Stimulated activated CD8-positive, alpha-beta memory T cell treated with anti-CD3 and anti-CD28 coated beads, Interleukin-2, amount 100 ng/mL, for 48 hours (primary cell): ENCODE measurements at places on chromosomes 6 and 20.
A peak's percentile ranks its signal among the peaks of the same experiment; 100 is the strongest.

DNA sequence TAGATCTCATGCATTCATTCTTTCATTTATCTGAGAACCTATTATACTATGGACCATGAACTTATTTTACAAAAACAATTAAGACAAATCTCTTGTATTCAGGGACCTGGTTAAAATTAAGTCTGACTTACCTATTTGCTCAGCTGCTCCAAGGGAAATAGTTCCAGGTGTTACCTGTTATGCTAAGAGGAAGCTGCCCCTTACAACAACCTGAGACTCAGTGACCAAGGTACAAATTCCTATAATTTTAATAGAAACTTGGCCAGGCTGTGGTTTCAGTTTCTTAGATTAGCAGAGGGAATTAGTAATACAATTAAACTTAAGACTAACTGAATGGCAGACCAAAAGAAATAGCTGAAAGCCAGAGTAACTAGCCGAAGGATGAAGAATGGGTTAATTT lies 48.2 kb upstream of the GMPR start:
- no peak for DNase-seq

DNA sequence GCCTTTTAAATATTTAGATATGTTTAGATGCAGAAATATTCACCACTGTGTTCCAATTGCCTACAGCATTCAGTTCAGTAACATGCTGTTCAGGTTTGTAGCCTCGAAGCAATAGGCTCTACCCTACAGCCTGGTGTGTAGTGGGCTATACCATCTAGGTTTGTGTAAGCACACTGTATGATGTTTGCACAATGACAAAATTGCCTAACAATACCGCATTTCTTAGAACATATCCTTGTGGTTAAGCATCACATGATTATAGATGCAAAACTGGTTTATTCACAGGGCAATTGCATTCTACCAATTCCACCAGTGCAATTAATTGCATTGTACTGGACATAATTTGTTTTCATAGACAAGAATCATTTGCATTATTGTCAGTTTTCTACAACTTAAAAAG lies 7.9 kb upstream of the SLC22A16 start:
- no peak for DNase-seq

DNA sequence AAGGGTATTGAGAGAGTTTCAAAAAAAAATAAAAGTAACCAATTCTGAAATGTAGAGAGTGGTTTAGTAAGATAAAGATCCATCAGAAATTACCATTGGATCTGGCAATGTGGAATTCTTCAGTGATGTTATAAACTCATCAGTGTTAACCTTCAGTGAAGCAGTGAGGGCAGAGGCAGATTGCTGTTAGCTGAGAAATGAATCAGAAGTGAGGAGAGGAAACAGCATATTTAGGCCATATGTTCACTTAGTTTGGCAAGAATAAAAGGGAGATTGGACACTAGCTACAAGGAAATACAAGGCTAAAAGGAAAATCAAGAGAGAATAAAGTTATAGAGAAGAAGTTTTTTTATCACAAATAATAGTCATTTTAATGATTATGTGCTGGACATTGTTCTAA lies 9.6 kb downstream of the KCNQ5 start:
- no peak for DNase-seq

- no peak for DNase-seq
Measured at GRCh38 chr20:50501972-50502745, 8.0 kb upstream of the PTPN1 start.

GRCh38 chr6:106740287-106740686 lies 110.9 kb downstream of the QRSL1 start:
- no peak for DNase-seq

DNA sequence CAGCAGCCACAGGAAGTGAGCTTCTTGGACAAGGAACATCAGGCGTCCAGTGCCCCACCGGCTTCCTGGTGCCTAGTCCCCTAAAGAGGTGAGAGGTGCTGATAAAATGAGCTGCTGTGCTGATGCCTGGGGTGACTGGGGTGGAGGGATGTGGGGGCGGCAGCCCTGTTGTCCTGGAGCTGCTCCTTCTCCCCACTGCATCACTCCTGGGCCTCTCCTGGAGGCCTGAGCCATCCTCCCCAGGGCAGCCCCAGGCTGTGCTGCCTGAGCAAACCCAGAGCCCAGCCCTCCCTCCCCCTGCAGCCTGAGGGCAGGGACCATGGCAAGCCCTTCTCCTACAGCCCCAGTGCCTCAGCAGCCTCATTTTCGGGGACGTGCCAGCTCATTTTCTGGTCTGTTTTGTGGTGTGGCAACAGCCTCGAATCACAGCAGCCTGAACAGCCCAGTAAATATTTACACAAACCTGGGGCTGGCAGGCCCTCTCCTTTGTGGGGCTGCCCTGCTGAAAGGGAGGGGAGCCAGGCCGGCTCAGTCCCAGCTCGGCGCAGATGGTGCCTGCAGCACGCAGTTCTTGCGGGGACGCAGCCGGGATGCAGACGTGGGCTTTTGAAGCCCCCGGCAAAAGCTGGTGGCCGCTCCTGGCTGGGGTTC lies 259.9 kb downstream of the DLL1 start:
- no peak for DNase-seq

DNA sequence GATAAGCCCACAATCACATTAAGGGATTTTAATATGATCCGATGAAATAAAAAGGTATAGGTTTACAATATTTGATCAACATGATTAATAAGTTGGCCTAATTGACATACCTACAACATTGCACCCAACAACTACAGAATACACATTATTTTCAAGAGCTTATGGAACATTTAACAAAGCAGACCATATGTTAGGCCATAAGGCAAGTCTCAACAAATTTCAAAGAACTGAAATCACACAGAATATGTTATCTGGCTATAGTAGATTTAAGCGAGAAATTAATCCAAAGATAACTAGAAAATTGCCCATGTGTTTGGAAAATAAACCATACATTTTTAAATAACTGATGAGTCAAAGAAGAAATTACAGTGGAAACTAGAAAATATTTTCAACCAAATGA lies 126.0 kb upstream of the KCNG1 start:
- no peak for DNase-seq

DNA sequence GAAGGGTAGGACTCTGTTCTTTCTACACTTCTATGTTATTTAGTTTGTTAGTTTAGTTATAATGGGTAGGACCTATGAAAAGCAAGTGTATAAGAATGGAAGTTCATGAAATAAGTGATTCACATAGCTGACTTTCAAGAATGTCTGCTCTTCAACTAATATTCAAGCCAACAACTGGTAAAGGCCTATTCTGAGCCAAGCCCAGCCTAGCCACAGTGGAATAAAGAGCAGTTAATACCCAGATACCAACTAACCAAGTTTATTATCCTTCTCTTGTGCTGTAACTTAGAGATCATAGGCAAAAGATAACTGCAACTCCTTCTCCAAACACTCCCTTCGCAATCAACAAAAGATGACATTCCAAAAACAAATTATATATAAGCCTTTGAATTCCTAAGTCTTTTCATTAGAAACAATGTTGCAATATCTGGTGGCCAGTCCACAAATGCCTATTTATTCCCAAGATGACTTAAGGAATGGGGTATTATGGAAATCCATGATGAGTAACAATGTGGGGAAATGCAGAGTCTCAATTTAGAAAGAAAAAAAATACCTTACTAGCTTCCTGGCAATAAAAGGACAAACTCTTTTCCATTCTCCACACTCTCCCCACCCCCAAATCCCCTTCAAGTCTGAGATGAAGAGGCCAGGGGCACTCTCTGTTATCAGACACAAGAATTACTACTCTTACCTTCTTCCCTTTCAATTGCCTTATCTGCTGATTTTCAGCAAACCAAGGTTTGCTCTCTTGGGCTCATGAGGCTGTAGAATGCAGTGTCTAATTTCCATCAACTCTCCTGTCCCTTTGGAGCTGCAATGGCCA lies 27.4 kb downstream of the BTBD9 start:
- DNase-seq, result no peak

GRCh38 chr20:59515013-59515905 lies 89.1 kb upstream of the PHACTR3 start:
- DNase-seq, result no peak

- no peak for DNase-seq
Measured at GRCh38 chr20:44956410-44956809, 3.8 kb downstream of the TOMM34 start.

GRCh38 chr6:164554700-164555476 lies 754.5 kb downstream of the C6orf118 start:
- no peak for DNase-seq

- DNase-seq, result no peak
Measured at GRCh38 chr20:1171461-1172093, 13.2 kb downstream of the TMEM74B start.

GRCh38 chr6:166104107-166104506 lies 63.5 kb downstream of the TBXT start:
- no peak for DNase-seq

DNA sequence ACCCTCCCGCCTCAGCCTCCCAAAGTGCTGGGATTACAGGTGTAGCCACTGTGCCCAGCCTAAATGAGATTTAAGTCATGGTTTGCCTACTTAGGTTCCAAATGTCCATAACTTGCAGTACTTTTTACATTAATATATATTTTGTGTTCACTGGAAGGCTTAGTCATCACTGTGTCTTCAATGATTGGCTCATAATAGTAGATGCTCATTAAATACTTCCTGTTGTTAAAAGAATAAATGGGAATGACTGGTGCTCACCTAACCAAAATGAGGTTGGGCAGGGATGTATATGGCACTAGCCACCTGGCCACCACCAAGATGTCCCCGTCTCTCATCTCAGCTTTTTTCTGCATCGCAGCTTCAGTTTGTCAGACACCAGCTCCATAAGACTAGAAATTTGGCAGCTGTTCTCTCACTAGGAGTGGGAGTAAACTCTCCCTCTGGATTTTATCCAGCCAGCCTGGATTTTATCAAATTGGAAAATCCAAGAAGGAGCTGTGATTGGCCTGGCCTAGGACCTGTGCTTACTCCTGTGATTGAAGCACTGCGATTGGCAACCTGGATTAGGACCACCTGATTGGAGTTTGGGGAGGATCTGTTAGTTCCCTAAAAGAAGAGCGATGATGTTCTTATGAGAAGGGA lies 1.1 kb upstream of the GLO1 start:
- no peak for DNase-seq

DNA sequence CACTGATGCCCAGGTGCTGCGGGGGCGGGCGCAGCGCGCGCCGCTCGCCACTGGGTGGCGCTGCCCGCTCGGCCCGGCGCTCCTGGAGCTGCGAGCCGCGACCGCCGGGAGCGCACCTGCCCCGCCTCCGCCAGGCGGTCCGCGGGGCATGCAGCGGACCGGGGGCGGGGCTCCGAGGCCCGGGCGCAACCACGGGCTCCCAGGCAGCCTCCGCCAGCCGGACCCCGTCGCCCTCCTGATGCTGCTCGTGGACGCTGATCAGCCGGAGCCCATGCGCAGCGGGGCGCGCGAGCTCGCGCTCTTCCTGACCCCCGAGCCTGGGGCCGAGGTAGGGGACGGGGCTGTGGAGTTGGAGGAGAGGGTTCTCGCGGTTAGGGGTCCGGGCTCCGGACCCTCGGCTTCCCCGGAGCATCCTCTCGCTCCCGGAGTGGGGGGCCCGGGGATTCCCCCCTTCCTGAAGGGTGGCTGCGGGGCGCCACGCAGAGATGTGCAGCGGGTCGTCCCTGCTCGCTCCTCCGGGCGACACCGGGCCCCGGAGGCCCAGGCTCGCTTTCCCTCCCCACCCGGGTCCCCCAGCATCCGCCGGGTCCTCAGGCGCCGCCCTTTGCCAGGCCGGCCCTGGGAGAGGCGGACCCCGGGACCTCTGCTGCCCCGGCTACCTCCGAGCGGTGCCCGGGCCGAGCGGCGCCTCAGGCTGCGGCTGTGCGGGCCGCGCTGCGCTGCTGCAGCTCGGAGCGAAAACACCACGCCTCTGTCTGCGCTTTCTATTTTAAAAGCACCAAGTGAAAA lies at the start of gene BCAS4:
TSS of gene BCAS4 (plus strand) at position 216 of the 789 bp plus-strand sequence. CDS start at position 239, 23 bp downstream.
- peak; percentile 80 for DNase-seq

GRCh38 chr20:41408986-41409385 lies 42.4 kb upstream of the EMILIN3 start:
- DNase-seq, result no peak

- DNase-seq, result no peak
Measured at GRCh38 chr6:24743265-24743943, 24.4 kb upstream of the C6orf62 start.

- no peak for DNase-seq
Measured at GRCh38 chr6:56959094-56959493, 4.2 kb downstream of the BEND6 start.

DNA sequence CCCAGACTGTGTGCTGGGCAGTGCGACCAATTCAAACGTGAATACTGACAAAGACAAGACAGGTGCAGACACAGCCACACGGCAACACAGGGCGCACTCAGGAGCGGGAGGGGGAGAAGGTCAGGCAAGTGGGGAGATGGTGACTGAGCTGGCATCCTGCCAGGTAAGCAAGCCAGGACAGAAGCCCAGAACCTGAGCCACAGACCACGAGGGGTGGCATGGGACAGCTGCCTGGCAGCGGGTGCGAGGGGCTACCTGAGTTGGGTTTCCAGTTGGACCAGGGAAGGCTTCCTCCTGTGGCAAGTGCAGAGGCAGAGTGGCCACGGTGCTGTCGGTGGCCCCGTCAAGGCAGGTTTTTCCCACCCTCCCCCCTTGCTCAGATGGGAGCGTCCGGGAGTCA lies 215.2 kb upstream of the ARID1B start:
- DNase-seq, result no peak

DNA sequence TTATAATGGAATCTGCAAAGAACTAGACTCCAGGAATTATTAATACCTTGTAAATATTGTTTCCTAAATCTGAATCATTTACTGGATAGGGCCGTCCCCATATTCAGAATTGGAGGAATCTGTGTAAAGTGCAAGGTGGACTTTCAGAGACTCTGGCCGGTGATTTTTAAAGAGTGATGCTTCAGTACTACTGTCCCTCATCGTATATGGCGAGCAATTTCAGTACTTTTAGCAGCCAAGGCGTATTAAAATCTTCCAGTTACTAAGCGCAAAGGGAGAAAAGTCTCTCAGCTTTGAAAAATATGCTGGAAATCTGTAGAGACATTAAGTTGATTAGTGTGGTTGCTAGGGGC lies 483 bp downstream of the SMIM26 start:
- DNase-seq, result no peak

DNA sequence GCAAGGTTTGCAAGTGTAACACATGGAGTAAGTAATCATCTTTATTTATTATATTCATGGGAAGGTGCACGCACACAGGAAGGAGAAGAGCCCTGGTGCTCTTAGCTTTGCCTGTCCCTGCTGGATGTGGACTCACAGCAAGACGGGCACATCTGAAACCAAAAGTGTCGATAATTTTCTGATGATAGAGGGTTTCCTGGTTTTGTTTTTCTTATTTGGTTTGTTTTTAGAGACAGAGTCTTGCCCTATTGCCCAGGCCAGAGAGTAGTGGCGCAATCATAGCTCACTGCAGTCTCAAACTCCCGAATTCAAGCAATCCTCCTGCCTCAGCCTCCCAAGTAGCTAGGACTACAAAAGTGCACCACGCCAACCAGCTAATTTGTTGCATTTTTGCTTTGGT lies 7.8 kb upstream of the KHDC1L start:
- no peak for DNase-seq

GRCh38 chr6:3315841-3316240 lies 57.1 kb downstream of the PSMG4 start:
- no peak for DNase-seq

DNA sequence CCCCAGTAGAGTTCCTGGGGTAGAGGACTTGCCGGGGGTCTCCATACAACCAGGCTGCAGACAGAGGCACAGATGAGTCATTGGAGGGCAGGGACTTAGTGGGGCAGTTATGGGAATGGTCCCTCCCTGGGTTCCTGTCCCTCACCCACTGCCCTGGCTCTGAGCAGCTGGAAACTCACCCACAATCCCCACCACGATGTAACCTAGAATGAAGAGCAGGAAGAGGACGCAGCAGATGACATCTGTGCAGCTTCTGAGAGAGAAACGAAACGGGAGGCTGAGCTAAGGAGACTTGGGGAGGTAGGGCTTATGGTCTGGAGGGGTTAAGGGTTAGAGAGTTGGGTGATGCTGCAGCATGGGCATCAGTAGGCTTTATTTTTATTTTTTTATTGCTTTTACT lies 2.9 kb downstream of the SLC44A4 start:
- no peak for DNase-seq
